ENCODE measurements at places on chromosomes 5 and 9.

- peak; percentile 15 for DNase-seq
These were observed 176.1 kb downstream of the PCSK1 start for GRCh38 chr5:96256795-96257470.

- no peak for DNase-seq
These were observed 342.9 kb upstream of the RPS23 start for GRCh38 chr5:82620957-82621600.

DNA sequence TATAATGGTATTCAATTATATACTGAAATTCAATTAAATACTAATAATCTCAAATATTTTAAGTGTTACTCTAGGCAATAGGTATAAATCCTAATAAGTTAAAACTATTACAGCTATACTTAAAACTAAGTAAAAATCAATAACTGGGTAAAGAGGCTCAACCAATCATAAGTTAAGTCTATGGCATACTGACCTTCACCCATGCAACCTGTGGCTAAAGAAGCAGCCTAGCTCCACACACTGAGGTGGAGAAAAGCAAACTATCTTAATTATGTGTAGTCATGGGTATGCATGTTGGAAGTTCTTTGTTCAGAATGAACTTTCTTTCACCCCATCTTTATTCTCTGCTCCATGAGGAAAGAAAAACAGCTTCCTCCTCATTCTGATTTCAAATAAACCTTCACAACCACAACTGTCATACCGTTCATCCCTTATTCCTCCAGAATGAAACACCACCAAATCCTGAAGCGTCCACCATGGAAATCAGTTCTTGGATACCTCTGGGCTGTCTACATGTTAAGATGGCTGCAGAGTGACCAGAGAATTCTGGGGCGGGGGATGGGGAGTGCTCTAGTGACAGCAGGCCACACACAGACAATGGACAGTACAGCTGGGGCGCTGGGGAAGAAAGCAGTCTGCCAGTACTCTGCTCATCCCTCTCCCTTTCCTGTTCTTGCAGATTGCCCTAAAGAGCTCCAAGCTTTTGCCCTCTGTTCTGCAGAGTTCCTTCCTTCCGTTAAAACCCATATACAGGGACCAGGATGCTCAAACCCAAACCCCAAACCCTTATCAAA, 62.3 kb downstream of the RIGI start:
- DNase-seq = no peak

DNA sequence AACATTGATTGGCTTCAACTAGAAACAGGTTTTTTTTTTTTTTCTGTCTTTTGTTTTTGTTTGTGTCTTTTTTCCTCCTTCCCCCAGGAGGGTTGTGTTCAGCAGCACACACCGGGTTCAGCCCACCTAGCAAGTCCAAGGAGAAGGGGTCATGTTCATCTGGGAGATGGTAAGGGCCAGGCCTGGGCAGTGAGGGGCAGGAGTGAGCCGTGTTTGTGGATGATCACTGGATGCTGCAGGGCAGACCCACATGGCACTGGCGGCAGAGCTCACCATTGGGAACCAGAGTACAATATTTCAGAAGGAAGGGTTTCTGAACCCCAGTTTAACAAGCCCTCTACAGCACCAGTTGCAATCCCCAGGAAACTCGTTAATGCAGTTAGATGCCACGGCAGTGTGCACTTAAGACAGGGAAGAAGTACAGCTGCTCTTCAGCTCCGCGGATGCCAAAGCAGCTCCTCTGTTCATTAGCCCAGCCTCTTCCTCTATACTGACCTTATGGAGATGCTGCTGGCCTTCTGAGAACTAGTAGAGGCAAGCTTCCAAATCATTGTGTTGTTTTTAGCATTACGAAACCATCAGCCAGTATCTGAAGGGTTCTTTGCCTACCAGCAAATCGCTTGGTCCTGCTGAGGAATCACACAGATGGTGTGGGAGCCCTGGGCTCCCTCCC, 508.2 kb upstream of the WWC1 start:
- no peak for DNase-seq

GRCh38 chr9:128098297-128099230, 29.0 kb downstream of the PTGES2 start:
- peak; percentile 91 for DNase-seq

DNA sequence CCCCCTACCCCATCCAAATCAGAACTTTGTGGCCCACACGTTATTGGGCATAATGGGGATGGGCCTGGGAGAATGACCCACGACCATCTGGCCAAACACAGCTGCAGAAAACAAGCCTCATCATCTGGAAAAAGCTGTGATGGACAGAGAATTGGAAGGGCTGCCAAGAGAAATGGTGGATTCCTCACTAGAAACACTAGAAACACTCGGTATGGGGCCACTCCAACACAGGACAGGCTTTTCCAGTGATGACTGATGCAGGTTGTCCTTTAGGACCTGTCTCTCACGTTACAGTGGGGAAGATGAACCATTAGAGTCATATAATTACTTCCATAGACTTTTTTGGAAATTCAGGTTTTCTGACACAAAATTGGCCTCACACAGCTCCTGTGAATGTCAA, 172.4 kb upstream of the TARS1 start:
- no peak for DNase-seq

DNA sequence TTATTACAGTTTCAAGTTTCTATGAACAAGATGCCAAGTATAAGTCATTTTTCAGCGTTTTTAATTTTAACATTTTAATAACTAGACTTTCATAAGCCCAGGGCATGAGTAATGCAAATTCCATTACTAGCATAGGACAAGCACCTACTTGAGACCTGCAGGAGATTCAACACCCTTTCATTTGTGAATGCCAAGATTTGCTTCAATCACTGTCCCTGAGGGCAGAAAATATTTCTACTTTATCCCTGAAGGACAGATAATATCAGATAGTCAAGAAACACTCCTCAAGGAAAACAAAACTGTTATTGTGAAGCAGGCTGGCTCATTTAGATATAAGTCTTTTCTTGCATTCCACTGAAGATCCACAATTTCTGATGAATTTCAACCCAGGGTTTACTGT, 27.7 kb upstream of the ZNF622 start:
- DNase-seq = no peak

- DNase-seq = peak; percentile 66
These were observed 627.2 kb downstream of the ISL1 start for GRCh38 chr5:52010454-52010853.

GRCh38 chr5:138803285-138803684, 50.1 kb downstream of the CTNNA1 start:
- no peak for DNase-seq

- peak; percentile 28 for DNase-seq
These were observed 1.0 kb upstream of the PTBP3 start for GRCh38 chr9:112334432-112334841.

GRCh38 chr5:132006331-132007120, 4.9 kb downstream of the ACSL6 start:
- no peak for DNase-seq

- no peak for DNase-seq
These were observed 105.2 kb upstream of the PRR16 start for GRCh38 chr5:120358949-120359348.

DNA sequence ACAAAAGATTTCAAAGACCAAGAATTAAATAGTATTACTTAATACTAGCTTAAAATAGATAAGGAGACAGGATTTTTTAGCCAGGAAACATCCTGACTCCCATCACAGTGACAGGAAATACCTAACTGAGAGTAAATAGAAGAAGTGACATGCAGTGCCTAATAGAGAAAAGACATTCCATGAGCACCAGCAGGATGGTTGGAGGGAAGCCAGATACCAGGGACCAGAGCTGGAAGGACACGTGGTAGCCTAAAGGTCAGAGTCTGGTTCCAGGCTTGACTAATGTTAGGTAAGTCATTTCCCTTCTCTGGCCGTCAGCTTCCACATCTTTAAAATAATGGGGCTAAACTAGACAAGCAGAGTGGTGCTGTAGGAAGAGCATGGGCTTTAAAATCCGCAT, 41.6 kb downstream of the CDK5RAP2 start:
- DNase-seq = no peak

GRCh38 chr5:73121119-73121463, 716 bp downstream of the TMEM171 start:
- DNase-seq = no peak

GRCh38 chr5:40976836-40977235, 67.5 kb downstream of the C7 start:
- DNase-seq = no peak

- DNase-seq = no peak
These were observed 22.5 kb downstream of the CCDC152 start for GRCh38 chr5:42779083-42779482.

- DNase-seq = no peak
These were observed 103.6 kb downstream of the GNA14 start for GRCh38 chr9:77544546-77544945.

- no peak for DNase-seq
These were observed 102.1 kb downstream of the C5orf15 start for GRCh38 chr5:133866160-133866902.

DNA sequence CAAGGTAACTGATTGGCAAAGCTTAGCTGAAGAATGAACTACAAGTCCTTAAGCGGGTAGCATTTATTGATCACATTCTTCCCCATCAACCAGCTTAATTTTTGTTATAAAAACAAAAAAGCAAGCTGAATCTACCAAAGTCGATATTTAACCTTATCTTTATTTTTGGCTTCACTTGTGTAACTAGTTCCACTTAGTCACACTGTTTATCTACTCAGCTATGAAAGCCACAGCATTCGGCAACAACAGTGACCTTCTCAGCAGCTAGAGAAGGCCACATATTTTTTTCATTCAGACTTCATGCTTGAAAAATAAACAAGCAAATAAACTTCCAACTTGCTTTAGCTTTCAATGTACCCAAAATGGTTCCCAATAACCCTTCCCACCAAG, 69.4 kb downstream of the KLHL3 start:
- DNase-seq = no peak

DNA sequence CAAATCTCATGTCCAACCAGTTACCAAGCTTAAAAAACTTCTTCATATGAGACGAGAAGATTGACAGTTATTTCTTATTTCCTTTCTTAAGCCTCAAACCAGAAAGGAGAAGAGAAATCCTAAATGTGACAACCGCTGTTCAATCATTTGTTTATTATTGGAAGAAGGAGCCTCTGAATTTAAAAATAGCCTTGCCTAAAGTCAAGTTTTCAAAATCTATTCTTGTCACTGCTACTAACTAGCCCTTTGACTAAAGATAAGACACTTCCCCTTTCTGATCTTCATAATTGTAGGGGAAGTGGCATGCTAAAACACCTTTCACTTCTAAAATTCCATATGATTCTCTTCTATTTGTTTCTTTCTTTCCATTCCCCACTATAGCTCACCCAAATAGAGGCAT, 106.2 kb upstream of the EMB start:
- no peak for DNase-seq

DNA sequence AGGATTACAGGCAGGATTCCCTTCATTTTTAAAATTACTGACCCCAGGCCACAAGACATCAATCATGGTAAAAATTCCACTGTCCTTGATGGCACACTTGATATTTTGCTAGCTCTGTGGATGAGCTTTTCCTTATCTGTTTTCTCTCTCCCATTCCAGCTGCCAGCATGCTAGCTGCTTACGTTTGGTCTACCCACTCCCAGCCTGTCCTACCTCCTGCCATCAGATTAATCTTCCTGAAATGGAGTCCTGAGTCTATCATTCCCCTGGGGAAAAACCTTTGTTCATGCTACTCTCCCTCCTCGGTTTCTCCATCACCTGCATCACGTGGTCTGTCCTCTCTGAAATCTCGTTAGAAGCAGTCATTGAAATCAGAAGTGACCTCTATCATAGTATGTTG, 108.9 kb downstream of the F2RL2 start:
- DNase-seq = peak; percentile 10

DNA sequence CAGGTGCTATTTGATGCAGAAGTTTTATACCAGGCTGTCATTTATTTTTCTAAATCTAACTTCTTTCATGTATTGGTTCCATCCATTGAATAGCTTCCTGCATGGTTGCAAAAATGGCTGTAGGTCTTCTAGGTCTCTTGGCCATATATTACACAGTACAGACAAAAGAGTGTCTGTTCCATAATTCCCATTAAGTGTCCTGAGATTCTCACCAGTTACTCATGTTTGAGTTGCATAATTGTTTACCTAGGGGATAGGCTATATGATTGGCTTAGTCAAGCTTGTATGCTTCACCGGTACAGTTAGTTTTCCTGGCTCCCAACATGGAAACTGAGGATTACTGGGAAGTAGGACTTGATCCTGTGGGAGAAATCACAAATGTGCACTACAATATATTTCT, 399.4 kb upstream of the NUDT12 start:
- no peak for DNase-seq

- no peak for DNase-seq
These were observed 127.1 kb downstream of the DIRAS2 start for GRCh38 chr9:90515510-90515909.

DNA sequence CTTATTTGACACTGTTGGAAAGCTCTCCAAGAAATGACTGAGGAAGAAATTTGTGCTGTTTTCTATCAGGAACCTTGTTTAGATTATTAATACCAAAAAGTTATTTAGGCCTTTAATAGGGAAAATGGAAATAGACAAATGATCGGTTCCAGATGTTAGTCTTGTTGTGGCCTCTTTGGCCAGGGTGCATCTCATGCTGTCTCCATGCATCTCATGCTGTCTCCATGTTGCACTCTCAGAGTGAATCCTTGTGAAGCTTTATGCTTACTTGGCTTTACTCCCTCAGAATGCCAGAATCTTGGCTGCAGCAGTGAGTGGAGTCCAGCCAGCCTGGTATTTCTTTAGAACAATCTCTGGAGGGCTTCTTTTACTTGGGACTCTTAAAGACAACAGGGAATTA, 185.5 kb downstream of the ARHGAP26 start:
- DNase-seq = no peak

DNA sequence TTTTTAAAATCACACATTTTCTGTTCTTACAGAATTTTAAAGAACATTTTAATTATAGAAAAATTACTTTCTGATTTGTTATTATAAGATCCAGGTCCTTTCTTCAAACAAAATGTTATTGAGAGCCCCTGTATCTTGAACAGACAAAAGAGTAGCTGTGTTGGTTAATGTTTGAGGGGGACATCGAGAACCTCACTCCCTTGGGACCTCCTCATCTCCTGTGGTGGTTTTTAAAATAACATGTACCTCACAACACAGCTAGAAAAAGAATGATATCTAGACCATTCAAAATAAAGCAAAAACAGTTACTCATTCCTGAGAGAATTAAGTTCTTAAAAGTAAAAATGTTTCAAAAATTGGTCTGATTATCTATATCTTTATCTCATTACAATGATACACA, 54.7 kb downstream of the VCAN start:
- DNase-seq = no peak

- DNase-seq = no peak
These were observed 248.0 kb upstream of the GAS1 start for GRCh38 chr9:87195306-87195705.

DNA sequence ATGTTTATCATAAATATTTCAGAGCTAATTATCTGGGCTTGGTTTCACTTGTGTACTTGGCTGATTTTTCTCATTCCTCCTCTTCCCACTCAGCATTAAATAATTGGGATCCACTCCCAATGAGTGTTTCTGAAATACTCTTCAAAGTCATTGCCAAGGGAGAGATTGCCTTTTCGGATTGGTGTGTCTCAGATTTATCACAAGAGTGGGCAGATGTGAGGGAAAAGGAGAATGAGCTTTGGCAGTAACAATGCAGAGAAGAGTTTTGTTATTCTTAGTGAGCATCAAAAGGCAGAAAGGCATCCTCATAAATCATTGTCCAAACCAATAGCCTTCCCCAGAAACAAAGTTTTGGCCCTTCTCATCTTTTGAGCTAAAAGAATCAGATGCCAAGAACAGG, 79.2 kb downstream of the SEMA5A start:
- DNase-seq = no peak

All from DMS153 (cell line).